Panc1 (cell line): ENCODE measurements at places on chromosomes 12 and 14. TPM values are rescaled to one million over a fixed set of nuclear protein-coding genes. Genes with fewer than 3 reads are reported as not detected.

- H3K27me3 ChIP-seq: peaks cover 8% of the 10 kb centered on the region; the same call in 1 of the 2 replicates
- no peak for DNase-seq
- no peaks in the 10 kb centered on the region for H3K4me1 ChIP-seq
- no peaks in the 10 kb centered on the region for H3K36me3 ChIP-seq
These were observed 16.7 kb downstream of the LGR5 start for GRCh38 chr12:71456316-71456715.

DNA sequence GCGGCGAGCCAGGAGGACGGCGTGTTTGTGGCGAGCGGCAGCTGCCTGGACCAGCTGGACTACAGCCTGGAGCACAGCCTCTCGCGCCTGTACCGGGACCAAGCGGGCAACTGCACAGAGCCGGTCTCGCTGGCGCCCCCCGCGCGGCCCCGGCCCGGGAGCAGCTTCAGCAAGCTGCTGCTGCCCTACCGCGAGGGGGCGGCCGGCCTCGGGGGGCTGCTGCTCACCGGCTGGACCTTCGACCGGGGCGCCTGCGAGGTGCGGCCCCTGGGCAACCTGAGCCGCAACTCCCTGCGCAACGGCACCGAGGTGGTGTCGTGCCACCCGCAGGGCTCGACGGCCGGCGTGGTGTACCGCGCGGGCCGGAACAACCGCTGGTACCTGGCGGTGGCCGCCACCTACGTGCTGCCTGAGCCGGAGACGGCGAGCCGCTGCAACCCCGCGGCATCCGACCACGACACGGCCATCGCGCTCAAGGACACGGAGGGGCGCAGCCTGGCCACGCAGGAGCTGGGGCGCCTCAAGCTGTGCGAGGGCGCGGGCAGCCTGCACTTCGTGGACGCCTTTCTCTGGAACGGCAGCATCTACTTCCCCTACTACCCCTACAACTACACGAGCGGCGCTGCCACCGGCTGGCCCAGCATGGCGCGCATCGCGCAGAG is 873 bp downstream of the PLXNC1 start:
- H3K36me3 ChIP-seq: no peaks in the 10 kb centered on the region; the same call in 1 of the 2 replicates
- peaks cover 34% of the 10 kb centered on the region for H3K27me3 ChIP-seq
- H3K4me3 ChIP-seq: peak overlapping the region; percentile 21; the same call in 1 of the 2 replicates
- H3K27ac ChIP-seq: no peak overlapping the region

DNA sequence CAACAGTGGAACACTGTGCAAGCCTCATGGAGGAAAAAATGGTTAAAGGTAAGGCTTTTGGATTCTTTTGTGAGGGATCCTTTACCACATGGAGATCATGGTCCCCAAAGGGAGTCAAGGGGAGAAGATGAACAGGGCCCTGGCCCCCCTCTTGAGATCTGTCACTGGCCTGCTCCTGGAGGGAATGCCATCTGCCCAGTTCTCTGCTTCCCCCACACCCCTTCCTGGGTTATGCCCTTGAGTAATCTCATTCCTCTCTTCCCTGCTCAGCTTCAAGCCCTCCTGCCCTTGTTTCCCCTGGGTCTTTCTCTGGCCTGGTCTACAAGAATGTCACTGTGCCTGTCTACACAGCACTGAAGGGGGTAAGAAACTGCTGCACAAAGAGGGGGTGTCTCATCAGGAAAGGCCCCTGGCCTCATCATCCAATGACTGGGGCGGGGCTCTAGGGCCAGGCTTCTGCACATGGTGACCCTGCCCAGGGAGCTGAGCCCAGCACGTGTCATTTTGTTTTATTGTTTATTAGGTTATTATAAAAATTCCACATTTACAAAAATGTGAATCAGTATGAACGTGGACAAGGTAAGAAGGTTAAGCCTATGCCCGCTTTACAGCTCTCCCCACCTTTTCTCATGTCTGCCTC is 30.3 kb downstream of the PIGH start:
- H3K4me1 ChIP-seq: no peaks in the 10 kb centered on the region
- no peak overlapping the region for H3K4me3 ChIP-seq
- H3K27me3 ChIP-seq: no peaks in the 10 kb centered on the region
- H3K27ac ChIP-seq: no peak overlapping the region
- no peak for DNase-seq

DNA sequence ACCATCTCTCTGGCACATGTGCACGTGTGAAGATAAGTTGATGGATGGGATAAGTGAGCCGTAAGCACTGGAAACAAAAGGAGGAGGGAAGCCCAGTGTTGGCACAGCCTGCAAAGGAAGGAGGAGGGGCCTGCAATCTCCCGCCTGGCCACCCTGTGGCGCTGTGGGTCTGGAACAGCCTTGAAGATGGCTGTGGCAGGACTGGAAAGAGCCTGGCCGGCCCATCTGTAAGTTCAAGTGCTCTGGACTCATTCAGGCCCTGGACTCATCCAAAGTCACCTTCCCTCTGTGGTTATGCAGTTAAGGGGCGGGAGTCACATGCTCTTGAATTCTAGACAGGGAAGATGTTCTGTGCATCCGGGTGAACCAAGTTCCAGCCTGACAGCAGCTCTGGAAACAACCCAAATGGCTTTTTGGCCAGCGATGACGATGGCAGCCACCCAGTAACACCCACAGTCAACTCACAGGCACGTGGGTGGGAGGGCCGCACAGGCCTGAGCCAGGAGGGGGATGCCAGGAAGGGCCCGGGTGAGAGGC is 50.4 kb downstream of the CHGA start:
- H3K27me3 ChIP-seq: no peaks in the 10 kb centered on the region
- H3K27ac ChIP-seq: no peak overlapping the region
- no peak overlapping the region for H3K4me3 ChIP-seq
- no peak for DNase-seq

- DNase-seq: no peak
- no peaks in the 10 kb centered on the region for H3K36me3 ChIP-seq
- no peak overlapping the region for H3K27ac ChIP-seq
- no peaks in the 10 kb centered on the region for H3K27me3 ChIP-seq
- H3K4me1 ChIP-seq: no peaks in the 10 kb centered on the region
- H3K4me3 ChIP-seq: no peak overlapping the region
These were observed 29.4 kb upstream of the SLC38A1 start for GRCh38 chr12:46298261-46298660.

DNA sequence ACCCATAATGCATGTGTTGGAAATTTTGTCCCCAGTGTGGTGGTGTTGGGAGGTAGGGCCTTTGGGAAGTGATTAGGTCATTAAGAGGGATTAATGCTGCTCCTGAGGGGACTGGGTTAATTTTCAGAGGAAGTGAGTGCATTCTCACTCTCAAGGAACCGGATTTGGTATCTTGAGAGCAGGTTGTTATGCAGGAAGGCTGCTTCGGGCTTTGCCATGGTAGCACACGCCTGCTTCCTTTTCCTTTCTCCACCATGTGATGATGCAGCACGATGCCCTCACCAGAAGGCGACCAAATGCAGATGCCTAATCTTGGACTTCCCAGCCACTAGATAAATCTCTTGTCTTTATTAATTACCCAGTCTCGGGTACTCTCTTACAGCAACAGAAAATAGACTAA is 257.1 kb downstream of the SSPN start:
- no peak for DNase-seq
- H3K27ac ChIP-seq: no peak overlapping the region
- H3K27me3 ChIP-seq: no peaks in the 10 kb centered on the region
- no peak overlapping the region for H3K4me3 ChIP-seq
- H3K4me1 ChIP-seq: no peaks in the 10 kb centered on the region

- H3K4me1 ChIP-seq: no peaks in the 10 kb centered on the region
- no peak within 1 kb of the TSS for H3K27ac ChIP-seq
- H3K27me3 ChIP-seq: peaks cover 2% of the 10 kb centered on the region; the same call in 1 of the 2 replicates
- no peaks in the 10 kb centered on the region for H3K36me3 ChIP-seq
These were observed at the start of gene GNG2 for GRCh38 chr14:51860164-51860824. Gene GNG2 (plus strand): TSS chr14:51860612. CDS start chr14:51950679, 90,067 bp downstream.

- no peak for DNase-seq
- no peak overlapping the region for H3K27ac ChIP-seq
- no peaks in the 10 kb centered on the region for H3K27me3 ChIP-seq
These were observed 8.5 kb downstream of the COX14 start for GRCh38 chr12:50120521-50120920.

DNA sequence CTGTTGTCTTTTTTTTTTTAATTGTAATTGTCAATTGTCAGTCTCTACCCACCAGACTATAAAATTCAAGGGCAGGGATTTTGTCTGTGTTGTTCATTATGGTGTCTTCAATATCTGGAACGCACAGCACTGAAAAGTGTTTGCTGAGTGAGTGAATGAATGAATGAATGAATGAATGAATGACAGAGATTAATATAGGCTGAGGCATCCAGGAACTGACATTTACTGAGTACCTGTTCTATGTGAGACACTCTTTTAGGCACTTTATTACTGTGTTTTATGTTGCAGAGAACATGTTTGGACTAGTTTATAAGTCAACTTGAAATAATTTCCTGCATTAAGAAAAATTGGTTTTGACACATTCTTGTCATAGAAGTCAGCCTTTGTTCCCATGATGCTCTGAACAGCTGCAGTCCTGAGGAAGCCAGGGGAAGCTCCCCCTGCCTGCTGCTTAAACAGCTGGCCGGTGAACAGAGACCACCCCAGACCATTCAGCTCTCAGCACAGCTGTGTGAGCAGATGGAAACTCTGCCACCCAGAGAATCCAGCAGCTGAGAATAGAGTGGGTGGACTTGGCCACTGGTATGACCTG is 160.7 kb upstream of the CCND2 start:
- H3K27ac ChIP-seq: no peak overlapping the region
- H3K36me3 ChIP-seq: no peaks in the 10 kb centered on the region
- H3K4me3 ChIP-seq: no peak overlapping the region
- no peak for DNase-seq
- H3K4me1 ChIP-seq: no peaks in the 10 kb centered on the region
- no peaks in the 10 kb centered on the region; the same call in 1 of the 2 replicates for H3K27me3 ChIP-seq

DNA sequence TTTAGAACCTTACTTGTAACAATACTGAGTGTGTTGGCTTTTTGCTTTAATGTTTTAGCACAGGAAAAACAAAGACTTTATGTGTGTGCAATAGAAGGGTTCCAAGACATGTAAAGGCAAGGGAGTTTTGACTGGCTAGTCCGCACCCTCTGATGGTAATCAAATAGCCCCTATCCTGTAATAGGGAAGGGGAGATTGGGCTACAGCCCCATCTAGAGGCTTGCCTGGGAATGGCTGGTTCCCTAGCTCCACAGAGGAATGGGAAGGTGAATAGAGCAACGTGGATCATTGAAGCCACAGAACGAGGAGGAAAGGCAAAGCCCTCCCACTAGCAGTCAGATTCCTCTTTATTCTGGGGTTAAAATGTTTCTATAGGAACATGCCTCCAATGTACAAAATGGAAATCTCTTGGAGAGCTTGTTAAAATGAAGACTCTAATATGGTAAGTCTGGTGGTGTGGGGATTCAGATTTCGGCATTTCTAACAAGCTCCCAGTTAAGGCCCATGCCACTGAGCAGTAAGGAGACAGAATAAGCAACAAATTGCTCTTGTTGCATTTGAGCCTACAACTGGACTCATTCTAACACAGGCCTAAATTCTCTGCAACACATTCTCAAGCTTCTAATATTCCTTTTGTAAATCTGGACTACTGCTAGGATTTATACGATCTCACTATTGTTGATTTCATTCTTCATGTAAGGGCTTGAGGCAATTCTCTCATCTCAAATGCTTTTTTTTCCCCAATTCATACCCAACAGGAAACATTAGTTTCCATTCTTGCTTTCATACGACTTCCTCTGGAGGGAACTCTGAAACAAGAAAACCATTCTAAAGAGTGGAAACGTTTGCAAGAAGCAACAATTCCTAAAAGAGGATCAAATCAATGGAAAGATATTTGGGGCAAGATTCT is 57.1 kb downstream of the NIN start:
- peak; percentile 20 for DNase-seq
- no peak overlapping the region for H3K27ac ChIP-seq
- no peak overlapping the region for H3K4me3 ChIP-seq
- H3K36me3 ChIP-seq: no peaks in the 10 kb centered on the region; the same call in 1 of the 2 replicates
- no peaks in the 10 kb centered on the region for H3K4me1 ChIP-seq

GRCh38 chr14:39683691-39684260 is 251.5 kb upstream of the FBXO33 start:
- no peaks in the 10 kb centered on the region for H3K4me1 ChIP-seq
- H3K27ac ChIP-seq: no peak overlapping the region
- H3K4me3 ChIP-seq: no peak overlapping the region
- DNase-seq: no peak
- no peaks in the 10 kb centered on the region for H3K36me3 ChIP-seq

DNA sequence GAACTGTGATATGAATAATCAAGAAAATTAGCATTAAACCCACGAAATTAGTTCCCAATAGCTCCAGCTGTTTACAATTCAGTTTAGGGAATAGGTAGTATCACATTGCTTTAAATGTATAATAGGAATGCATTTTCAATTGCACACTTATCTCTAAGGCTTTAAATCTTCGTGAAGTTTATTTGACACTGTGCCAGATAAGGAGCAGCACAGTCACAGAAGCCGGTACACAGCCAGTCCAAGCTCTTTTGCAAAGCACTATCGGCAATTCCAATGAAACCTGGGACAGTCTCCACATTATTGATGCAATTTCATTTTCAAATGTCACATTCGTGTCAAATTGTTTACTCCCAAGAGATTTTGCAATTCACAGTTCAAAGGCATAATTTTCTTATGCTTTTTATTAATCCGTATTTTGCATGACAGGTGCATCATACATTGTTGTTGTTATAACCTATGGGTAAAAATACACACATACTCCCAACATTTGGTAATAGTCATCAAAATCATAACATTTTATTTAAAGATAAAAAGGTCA is 602.8 kb downstream of the RPS29 start:
- no peak overlapping the region for H3K4me3 ChIP-seq
- H3K36me3 ChIP-seq: no peaks in the 10 kb centered on the region
- no peak for DNase-seq
- H3K4me1 ChIP-seq: no peaks in the 10 kb centered on the region
- H3K27me3 ChIP-seq: no peaks in the 10 kb centered on the region

DNA sequence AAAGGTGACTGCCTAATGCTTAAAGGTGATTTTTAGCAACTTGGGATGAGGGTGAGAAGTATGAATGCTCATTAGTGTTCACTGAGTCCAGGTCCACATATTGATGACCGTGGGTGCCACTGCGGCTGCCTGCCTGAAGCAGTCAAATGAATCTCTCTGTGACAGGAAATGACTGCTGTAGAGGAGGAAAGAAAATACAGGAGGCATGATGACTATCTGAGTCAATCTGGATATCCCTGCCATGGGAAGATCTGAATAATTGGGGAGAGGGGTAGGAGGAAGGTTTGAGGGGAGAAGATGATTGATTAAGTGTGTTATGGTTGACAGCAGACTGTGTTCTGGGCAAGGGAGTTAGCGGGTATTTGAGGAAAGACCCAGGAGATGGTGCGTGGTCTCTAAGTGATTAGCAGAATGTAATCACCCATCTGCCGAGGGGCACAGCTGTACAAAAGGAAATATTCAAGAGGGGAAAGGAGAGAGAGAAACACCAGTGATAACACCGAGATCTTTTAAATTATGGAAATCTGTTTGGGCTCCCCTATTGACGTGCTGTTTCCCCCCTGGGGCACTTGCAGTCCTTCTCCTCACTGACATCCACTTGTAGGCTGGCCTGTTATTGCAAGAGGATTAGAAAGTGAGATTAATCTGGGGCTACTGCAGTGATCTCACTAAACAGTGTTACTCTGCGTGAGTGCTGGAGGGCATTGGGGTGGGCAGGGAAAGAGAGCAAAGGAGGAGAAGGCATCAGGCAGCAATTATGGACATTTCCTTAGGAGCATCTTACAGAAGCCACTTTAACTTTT is 97.7 kb downstream of the AKAP6 start:
- H3K36me3 ChIP-seq: no peaks in the 10 kb centered on the region
- H3K27me3 ChIP-seq: no peaks in the 10 kb centered on the region
- H3K4me1 ChIP-seq: no peaks in the 10 kb centered on the region
- no peak overlapping the region for H3K27ac ChIP-seq

OTOGL gene
- not detected for total RNA-seq

STAC3 gene
- total RNA-seq: 0.87 TPM

ART4 gene
- not detected for total RNA-seq

RNASE3 gene
- total RNA-seq: not detected
